ENCODE measurements at places on chromosomes 4 and X.

DNA sequence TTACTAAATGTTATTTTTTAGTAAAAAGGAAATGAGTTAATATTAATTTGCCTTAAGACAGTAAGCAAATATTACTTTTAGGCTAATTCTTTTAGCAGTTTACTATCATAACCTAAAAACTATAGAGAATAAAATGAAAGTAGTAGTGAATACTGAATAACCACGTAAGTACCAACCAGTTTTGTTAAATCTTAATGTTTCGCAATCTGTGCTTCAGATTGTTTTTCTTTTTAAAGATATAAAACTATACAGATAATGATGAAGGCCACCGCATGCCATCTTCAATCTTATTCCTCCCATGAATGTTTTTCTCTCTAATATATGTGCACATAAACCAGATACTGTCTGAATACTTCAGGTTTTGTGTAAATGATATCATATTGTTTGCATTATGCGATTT, 6.0 kb downstream of the RRH start:
- DNase-seq, result no peak

GRCh38 chr4:48141048-48141447, 7.0 kb upstream of the TXK start:
- no peak for DNase-seq

DNA sequence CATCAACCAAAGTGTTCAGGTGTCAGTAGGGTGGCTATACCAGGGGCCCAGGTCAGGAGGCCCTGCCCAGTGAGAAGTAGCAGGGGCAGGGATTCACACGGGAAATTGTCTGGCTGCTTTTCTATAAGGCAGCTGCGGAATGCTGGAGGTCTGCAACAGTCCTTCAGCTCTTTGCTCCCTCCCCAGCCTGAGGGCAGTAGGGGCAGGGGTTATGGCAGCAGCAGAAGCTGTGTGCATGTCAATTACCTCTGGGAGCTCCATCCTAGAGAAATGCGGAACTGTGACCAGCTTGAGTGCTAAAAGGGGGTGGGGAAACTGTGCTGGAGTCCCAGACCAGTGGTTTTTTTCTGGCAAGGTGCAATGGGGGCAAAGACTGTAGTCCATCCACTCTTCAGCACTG, 810.4 kb downstream of the PCDH7 start:
- DNase-seq, result no peak

DNA sequence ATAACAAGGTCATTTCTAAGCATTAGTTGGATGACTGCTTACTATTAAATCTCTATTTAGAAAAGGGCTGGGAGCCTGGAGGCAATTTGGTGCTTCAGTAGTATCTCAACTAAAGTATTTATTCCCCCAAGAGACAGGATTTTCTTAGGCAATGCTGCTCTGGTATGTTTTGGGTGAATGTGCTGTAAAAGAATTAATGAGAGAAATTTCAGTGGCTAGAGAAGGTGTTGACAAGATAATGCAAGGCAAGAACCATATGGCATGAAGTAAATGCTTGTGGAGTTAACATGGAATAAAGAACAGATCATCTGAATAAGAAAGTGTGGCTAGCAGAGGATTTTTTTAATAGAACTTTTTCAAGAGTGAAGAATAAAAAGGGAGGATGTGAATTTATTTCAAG, 3.9 kb downstream of the CYP2U1 start:
- no peak for DNase-seq

- DNase-seq, result peak; percentile 21
Observed at GRCh38 chr4:153212736-153213135, 8.5 kb downstream of the TRIM2 start.

- no peak for DNase-seq
Observed at GRCh38 chr4:184143770-184144564, 73.7 kb downstream of the ENPP6 start.

GRCh38 chr4:15636818-15637217, 18.3 kb downstream of the FBXL5 start:
- no peak for DNase-seq

- DNase-seq, result no peak
Observed at GRCh38 chr4:185566425-185566824, 31.1 kb upstream of the PDLIM3 start.

- no peak for DNase-seq
Observed at GRCh38 chr4:113147498-113148111, 98.2 kb downstream of the ANK2 start.

DNA sequence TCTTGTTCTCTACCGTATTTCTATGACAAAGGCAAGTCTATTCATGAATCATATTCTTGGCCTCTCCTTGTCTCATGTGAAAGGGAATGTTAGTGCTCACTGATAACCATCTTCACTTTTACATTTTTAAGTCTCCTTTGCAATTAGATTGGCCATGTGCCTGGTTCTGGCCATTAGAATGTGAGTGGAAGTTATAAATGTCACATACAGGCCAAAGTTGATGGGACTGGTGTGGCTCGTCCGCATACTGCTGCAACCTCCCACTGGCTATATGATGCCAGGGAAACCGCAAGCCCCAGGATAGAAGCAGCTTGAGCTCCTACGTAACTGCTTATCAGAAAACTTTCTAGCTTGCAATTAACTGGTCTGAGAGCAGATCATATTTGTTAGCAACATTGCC, 86.1 kb downstream of the MAGEC1 start:
- DNase-seq, result no peak

DNA sequence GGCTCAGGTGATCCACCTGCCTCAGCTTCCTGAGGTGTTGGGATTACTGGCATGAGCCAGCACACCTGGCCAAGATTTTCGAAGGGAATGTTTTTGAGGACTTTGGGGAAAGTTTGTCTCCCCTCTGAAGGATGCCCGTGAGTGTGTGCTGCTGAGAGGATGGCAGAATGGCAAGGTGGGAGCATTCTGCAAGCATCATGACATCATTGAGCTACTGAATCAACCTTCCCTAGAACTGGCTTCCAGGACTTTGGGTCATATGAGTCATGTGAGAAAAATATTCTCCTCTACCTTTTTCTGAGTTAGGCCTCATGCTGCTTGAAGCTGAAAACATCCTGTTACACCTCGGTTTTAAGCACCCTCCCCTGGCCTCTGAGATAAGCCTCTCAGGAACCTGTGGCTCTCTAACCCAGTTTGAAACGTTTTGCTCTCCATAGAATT, 31.0 kb downstream of the TMEM131L start:
- DNase-seq, result no peak

GRCh38 chrX:143304025-143304424, 213.2 kb downstream of the SPANXN3 start:
- no peak for DNase-seq

GRCh38 chrX:100512471-100512870, 72.3 kb upstream of the TNMD start:
- DNase-seq, result no peak
